Foreskin fibroblast (primary cell): ENCODE measurements at places on chromosomes 5 and 9.
A peak's percentile ranks its signal among the peaks of the same experiment; 100 is the strongest.

DNA sequence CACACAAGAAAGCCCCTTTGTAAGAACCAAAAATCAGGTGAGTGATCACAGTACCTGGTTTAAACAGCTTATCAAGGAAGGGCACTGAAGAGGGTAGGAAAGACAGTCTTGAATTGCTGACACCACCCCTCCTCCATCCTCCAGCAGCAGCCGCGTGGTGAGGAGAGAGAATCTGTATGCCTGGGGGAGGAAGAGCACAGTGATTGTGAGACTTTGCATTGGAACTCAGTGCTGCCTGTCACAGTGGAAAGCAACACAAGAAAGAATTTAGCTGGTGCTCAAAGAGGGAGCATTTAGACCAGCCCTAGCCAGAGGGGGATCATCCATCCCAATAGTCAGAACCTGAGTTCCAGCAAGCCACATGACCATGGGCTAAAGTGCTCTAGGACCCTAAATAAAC, 11.6 kb upstream of the STX17 start:
- no peak for DNase-seq

DNA sequence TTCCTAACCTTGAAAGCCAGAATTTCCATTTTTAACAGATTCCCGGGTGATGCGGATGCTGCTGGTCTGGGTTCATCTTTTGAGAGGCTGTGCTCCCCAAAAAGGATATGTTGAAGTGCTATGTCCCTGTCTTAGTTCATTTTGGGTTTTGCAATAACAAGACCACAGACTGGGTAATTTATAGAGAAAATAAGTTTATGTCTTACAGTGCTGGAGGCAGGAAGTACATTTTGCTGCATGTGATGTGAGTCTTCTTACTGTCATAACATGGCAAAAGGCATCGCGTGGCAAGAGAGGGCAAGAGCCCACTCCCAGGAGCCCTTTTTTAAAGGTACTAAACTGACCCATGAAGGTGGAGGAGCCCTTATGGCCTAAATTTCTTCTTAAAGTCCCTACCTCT, 114.1 kb downstream of the DAPK1 start:
- DNase-seq = no peak

DNA sequence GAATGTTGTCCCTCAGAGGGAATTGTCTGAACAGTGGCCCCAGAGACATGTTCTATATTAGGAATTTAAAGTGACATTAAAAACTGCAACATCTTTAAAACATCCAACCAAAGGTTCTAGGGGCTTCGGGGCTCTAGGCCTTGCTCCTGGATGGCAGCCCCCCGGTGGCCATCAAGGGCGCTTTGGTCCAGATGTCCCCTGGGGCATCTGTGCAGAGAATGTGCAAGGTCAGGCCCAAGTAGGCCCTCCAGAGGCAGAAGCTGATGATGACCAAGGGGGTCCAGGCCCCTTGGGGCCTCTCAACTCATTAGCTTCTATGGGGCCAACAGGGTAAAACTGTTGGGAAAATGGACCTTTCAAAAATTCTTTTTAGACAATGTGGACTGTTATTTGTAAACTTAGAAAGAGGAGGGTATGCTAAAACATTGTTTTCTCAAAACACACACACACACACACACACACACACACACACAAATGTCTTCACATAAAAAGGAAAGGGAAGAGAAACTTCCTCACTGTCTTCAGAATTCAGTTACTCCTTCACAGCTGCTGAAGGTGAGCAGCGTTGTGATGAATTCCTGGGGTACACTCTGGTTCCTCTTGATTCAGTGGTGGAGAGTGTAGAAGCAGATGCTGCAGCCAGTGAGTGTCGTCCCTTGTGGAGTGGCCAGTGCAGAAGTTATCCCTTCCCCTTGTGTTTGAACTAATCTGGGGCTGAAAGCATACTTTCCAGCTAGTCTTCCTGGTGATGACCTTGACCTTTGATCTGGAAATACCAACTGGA, 125.2 kb downstream of the WDR41 start:
- DNase-seq = no peak

DNA sequence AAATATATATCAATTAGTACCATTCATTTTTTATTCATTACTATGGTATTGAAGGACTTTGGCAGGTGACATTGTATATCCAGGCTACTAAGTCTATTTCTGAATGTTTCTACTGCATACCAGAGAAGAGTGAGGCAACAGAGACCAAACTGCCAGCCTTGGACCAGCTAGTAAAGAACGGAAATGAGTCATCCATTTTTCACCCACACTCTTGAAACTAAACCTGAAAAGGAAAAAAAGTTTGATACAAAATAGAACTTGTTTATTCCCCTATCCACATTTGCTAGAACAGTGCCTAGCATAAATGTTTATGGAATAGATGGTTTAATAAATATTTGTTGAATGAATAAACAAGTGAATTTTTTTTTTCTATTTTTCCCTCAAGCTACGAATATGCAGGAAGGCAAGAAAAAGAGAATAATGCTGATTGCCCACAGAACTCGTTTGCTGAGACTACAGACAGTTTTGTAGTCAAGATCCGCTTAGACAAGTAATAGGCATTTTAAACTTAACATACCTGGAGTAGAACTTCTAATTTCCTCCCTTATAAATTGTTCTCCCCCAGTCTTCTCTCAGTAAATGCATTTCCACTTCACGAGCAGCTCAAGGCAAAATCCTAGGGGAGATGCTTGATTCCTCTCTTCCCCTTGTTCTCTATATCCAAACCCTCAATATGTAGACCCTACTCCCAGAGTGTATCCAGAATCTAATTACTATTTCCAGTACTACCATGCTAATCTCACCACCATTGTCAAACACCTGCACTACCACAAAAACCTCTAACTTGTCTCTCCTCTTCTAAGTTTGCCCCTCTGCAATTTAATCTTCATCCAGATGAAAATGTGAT, 146.2 kb upstream of the RASA1 start:
- peak; percentile 90 for DNase-seq

GRCh38 chr5:177067503-177067902, 19.2 kb upstream of the FGFR4 start:
- peak; percentile 31 for DNase-seq

DNA sequence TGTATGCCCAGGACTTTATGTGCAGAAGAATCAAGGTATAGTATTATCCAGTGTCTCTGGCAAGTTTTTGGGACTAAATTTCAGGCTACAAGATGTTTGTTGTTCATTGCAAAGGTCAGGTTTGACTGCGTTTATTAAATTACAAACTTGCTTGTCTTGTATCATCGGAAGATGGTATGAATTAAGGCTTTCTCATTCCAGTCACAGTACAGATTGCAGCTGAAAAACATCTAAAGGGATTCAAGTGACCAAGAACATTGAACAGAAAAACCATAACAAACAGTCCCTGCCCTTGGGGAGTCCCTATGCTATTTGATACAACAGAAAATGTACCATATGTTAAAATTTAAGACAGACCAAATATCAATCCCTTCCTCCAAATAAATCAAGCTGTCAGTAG, 244.7 kb upstream of the TNC start:
- no peak for DNase-seq

GRCh38 chr9:36905101-36906066, 128.7 kb downstream of the PAX5 start:
- no peak for DNase-seq

DNA sequence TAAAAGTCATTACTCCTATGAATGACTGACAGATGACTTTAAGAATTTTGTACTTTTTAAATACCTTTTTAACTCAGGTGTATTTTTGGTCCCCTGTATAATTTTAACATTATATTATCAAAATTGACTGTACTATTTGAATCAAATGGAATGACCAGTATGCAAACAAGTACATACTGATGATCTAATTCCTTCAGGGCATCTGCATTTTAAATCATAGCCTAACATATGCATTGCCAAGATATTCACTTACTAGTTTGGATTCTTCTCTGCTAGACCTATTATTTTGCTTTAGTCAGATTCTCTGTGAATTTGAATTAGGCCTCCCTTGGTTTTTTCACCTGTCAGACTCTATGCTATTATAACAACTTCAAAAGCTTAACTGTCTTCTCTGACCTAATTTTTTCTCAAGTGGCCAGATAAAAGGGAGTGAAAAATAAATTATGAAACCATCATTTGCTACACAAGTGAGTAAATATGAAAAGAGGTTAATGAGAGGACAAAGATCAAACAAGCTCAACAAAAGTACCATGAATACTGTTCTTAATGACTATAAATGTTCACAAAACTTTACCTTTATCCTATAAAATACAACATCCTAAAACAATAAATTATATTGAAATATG, 1505.2 kb upstream of the CDH9 start:
- DNase-seq = no peak
